Effector CD8-positive, alpha-beta T cell (primary cell): ENCODE measurements at places on chromosomes 6 and 20.

DNA sequence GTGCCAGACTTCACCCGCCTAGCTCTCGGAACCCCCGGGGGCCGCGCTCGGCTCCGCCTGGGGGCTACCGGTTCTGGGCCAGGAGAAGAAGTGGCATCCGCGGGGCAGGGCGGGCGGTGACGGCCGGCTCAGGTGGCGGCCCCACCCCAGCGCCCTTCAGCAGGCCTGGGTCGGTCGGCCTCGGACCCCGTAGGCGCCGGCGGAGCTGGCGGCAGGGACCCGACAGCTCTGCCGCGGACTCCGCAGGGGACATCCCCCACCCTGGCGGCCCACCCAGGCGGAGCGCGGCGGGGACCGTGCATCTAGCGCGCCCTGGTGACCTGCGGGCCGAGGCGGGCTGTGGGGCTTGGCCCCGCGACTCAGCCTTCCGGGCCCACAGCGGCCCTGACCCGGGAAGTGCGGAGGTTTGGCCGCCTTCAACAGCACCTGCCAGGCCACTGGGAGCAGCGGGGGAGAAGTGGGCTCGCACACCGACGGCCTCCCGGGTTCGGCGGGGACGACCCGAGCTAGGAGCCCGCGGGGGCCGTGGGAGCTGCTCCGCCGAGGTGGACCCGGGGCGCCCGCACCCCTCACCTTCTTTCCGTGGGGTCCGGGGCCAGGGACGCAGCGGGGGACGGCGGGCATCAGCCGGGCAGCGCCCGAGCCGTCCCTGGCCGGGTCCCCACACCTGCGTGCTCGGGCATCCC, 87.1 kb downstream of the TMEM242 start:
- DNase-seq = no peak

GRCh38 chr20:54364919-54365318, 110.5 kb upstream of the DOK5 start:
- no peak for DNase-seq

DNA sequence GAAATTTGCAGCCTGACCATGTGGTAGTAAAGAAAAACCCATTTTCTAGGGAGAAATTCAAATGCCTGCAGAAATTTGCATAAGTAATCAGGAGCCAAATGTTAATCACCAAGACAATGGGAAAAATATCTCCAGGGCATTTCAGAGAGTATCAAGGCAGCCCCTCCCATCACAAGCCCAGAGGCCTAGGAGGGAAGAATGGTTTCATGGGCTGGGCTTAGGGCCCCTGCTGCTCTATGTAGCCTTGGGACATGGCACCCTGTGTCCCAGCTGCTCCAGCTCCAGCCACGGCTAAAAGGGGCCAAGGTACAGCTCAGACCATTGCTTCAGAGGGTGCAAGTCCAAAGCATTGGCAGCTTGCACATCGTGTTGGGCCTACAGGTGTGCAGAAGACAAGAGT, 117.2 kb upstream of the RALGAPA2 start:
- DNase-seq = no peak

DNA sequence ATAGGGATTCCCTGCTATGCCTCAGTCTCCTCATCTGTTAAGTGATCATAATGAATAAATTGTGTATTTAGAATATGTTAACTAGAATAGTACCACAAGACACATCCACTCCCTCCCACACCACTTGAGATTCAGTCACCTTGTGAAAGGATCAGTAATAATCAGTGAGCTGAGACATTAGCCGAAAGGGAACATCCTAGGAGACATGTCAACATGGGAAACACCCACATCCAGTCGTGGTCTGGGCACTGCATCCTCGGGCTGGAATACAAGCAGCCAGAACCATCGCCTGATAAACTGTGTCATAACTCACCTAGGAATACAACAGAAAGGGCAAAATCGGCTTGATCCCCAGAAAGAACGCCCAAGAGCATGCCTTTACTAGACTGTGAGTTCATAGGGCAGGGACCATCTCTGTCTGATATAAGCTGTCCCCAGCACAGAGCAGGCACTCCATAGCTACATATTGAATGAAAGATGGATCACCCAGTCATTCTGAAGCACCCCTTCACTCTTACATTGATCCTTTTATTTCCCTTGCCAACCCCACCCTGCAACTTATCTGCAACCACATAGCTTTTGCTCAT, 23.9 kb downstream of the RIPOR2 start:
- no peak for DNase-seq

GRCh38 chr6:43831191-43831590, 61.2 kb downstream of the VEGFA start:
- DNase-seq = no peak
